ENCODE measurements at places on chromosomes 1 and 21.

DNA sequence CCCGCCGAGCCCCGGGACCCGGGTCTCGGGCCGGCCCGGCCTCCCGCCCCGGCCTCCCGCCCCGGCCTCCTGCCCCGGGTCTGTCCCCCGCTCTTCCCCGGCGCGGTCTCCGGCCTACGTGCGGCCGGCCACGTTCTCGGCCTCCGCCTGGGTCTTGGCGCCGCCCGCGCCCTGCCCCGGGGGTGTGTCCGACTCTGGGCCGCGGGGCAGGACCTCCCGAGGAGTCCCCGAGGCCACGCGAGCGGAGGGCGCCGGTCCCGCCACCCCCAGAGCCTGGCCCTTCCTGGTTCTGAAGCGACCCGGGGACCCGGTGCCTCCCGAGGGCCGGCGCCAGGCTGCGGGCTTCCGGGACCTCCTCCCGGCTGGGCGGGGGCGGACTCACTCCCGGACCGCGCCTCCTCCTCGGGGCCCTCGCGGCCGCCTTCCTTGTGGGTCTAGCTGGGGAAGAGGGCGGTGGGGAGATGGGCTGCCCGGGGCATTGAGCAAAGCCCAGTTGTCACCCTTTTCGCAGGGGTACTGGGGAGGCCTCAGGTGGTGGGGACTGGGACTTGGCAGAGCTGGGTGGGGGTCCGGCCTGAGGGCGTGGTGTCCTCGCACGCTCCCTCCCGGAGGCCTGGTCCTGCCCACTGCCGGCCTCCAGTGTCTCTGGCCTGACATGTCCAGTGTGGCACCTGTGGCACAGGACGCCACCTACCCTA lies 558 bp downstream of the PFKL start:
- DNase-seq, result peak; percentile 35

DNA sequence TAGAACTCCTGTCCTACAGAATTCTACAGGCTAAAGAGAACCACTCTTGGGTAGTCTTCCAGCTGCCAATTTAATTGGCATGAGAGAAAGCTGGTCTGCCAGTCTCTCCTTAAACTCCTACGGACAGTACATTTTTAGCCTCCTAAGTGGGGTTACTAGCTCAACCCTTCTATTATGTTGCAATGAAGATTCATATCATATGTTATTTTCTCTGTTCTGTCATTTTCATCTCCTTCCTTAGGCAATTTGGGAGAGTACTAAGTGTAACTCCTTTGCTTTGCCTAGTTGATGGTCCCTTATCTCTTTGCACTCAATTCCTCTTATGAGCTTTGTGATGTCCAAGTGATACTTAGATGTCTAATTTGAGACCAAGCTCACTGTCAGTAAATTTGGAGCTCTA lies 14.0 kb downstream of the GNAT2 start:
- DNase-seq, result no peak

GRCh38 chr1:66739401-66740157 lies 12.7 kb upstream of the DYNLT5 start:
- no peak for DNase-seq

- no peak for DNase-seq
Measured at GRCh38 chr21:28636752-28637691, 355.7 kb downstream of the LTN1 start.

- DNase-seq, result no peak
Measured at GRCh38 chr1:232792949-232793348, 12.3 kb upstream of the MAP10 start.

DNA sequence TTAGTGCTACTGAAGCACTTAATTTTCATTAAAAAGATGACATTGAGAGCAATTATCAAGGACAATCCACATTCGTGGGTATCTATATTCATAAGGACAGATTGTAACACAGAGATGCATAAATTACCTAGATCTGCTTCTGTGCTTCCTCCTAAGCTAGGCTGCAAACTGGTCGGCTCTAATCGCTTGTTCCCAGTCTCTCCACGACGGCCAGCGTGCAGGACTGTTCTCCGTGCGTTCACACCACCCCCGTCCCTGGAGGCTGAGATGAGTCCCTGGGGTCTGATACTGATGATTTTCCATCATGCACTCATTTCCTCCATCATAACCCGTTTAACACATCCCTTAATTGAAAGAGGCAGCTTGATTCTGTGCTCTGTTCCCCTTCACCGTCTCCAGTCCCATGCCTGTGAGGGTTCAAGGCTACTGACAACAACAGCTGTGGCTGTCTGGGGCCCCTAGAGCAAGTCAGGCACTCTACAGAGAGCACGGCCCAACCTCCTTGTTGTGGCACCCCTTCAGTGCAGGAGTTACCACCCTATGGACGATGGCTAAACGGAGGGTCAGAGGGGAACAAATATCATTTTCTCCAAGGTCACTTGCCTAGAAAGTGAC lies 469.6 kb downstream of the NPHP4 start:
- DNase-seq, result no peak
